ENCODE measurements at places on chromosomes 1 and 21. TPM values are rescaled to one million over a fixed set of nuclear protein-coding genes. Genes with fewer than 3 reads are reported as not detected.

Gene NBPF3
- polyA plus RNA-seq = 1.1 TPM

Gene GDAP2
- 2.0 TPM for polyA plus RNA-seq

Gene KRTAP11-1
- polyA plus RNA-seq = not detected

GRCh38 chr1:186680245-186681061, at the start of gene PTGS2:
PTGS2 (minus strand) TSS chr1:186680423; CDS start chr1:186680290, 133 bp downstream.
- no peaks in the 10 kb centered on the region for H3K27me3 ChIP-seq
- peak within 1 kb of the TSS; percentile 49 for H3K4me3 ChIP-seq
- no peaks in the 10 kb centered on the region for H3K36me3 ChIP-seq
- H3K4me1 ChIP-seq = no peaks in the 10 kb centered on the region

- DNase-seq = no peak
- H3K36me3 ChIP-seq = no peaks in the 10 kb centered on the region
- H3K27ac ChIP-seq = no peak overlapping the region
- H3K4me1 ChIP-seq = no peaks in the 10 kb centered on the region
Measured at GRCh38 chr1:99635664-99636063, 10.2 kb upstream of the PALMD start.

Gene CRYZ
- polyA plus RNA-seq = 38.3 TPM

Gene OPRD1
- polyA plus RNA-seq = 0.15 TPM

DNA sequence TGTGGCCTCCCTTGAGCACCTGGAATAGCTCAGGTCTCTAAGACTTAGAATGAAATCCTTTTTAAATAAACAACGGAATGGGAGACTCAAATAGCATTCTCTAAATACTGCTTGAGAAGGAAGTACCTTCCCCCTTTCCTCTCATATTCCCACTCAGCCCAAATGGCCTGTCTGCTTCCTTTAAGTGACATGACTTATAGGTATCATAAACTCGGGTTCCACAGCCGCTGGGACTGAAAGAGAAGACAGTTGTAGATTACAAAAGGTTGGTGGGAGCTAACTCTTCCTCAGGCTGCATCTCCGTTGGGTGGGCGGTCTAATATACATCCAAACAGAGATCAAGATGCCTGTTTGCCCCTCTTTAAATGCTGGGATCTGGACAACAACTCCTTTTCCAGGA, 1.2 kb upstream of the HMCN1 start:
- H3K4me1 ChIP-seq = peaks cover 5% of the 10 kb centered on the region
- H3K27ac ChIP-seq = no peak overlapping the region
- no peak for DNase-seq
- H3K4me3 ChIP-seq = no peak overlapping the region
- H3K27me3 ChIP-seq = no peaks in the 10 kb centered on the region

- H3K27ac ChIP-seq = no peak overlapping the region
- no peak for DNase-seq
- no peaks in the 10 kb centered on the region for H3K36me3 ChIP-seq
- no peaks in the 10 kb centered on the region for H3K27me3 ChIP-seq
Measured at GRCh38 chr1:206578068-206578977, 33.9 kb downstream of the EIF2D start.

DNA sequence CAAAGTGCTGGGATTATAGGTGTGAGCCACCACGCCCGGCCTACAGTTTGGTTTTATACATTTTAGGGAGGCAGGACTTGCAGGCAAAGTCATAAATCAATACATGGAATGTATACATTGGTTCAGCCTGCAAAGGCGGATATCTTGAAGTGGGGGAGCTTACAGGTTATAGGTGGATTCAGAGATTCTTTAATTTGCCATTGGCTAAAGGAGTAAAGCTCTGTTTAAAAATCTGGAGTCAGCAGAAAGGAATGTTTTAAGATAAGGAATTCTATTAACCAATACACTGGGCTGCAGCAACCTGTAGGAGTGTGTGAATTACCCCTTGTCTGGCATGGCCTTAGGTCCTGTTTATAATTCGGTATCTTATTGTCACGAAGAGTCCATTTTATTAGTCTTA, 57.6 kb downstream of the OPTC start:
- H3K36me3 ChIP-seq = no peaks in the 10 kb centered on the region
- no peaks in the 10 kb centered on the region for H3K27me3 ChIP-seq
- no peaks in the 10 kb centered on the region for H3K4me1 ChIP-seq
- H3K27ac ChIP-seq = no peak overlapping the region
- no peak overlapping the region for H3K4me3 ChIP-seq

DNA sequence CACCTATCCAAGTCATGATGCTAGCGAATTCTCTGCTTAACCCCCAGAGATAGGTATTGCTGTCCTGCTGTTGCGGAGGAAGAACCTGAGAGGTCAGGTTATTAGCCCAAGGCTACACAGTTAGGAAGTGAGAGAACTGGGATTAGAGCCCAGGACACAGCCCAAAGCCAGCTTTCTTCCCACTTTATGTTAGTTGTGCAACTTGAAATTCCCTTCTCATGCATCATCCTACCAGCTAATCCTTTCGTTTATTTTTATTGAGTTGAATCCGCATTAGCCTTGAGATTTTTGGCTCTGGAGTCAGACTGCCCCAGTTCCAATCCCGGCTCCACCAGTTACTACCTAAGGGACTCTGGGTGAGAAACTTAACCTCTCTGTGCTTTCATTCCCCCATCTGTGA, 65.4 kb downstream of the PLEKHA6 start:
- H3K36me3 ChIP-seq = no peaks in the 10 kb centered on the region
- no peak for DNase-seq
- no peak overlapping the region for H3K27ac ChIP-seq
- H3K4me3 ChIP-seq = no peak overlapping the region

DNA sequence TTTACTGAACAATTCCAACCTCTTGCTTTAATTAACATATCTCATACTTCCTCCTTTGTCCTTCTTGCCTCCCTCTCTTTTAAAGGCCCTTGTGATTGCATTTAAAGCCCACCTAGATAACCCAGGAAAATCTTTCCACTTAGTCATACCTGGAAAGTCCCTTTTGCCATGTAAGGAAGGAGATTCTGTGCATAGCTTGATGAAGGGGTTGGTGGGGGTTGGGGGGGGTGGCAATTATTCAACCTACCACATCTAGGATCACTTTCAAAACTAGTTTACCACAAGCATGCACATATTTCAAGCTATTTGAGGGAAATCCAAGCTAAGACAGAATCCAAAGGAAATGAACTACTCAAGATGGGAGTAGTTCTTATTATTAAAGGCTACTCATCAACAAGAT, 249.1 kb upstream of the PTBP2 start:
- DNase-seq = no peak
- H3K4me1 ChIP-seq = no peaks in the 10 kb centered on the region
- no peaks in the 10 kb centered on the region for H3K36me3 ChIP-seq
- no peak overlapping the region for H3K4me3 ChIP-seq
- no peak overlapping the region for H3K27ac ChIP-seq

DNA sequence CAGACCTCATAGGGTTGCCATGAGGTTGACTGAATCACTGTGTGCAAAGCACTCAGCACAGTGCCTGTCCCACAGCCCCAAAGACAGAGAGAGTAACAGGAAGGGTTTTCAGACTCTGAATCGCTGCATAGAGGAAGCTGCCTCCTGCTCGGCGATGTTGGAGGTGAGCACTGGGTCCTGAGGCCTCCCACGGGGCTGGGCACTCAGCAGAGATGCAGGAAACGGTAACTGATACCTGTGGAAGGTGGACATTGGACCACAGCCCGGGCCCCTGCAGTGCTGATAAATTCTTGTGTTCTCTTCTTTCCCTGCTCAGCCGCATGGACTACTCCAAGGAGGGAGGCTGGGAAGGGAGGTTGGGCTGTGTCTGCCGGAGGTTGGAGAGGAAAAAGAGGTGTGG, 389.7 kb downstream of the PTPRU start:
- no peaks in the 10 kb centered on the region for H3K27me3 ChIP-seq
- no peaks in the 10 kb centered on the region for H3K36me3 ChIP-seq
- no peak for DNase-seq
- H3K27ac ChIP-seq = no peak overlapping the region
- no peaks in the 10 kb centered on the region for H3K4me1 ChIP-seq
- no peak overlapping the region for H3K4me3 ChIP-seq

- H3K27ac ChIP-seq = no peak overlapping the region
- no peaks in the 10 kb centered on the region for H3K4me1 ChIP-seq
- H3K27me3 ChIP-seq = no peaks in the 10 kb centered on the region
- DNase-seq = no peak
Measured at GRCh38 chr1:220500372-220500771, 27.6 kb upstream of the MARK1 start.

Gene WARS2
- polyA plus RNA-seq = 3.6 TPM

Gene AJAP1
- polyA plus RNA-seq = 3.1 TPM

DNA sequence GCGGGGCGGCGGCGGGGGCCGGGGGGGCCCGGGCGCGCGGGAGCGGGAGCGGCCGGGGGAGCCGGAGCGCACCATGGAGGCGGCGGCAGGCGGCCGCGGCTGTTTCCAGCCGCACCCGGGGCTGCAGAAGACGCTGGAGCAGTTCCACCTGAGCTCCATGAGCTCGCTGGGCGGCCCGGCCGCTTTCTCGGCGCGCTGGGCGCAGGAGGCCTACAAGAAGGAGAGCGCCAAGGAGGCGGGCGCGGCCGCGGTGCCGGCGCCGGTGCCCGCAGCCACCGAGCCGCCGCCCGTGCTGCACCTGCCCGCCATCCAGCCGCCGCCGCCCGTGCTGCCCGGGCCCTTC, 546 bp downstream of the SKI start:
- DNase-seq = peak; percentile 25
- no peaks in the 10 kb centered on the region for H3K36me3 ChIP-seq
- H3K27ac ChIP-seq = peak overlapping the region; percentile 63

Gene CD5L
- polyA plus RNA-seq = not detected

- no peaks in the 10 kb centered on the region for H3K4me1 ChIP-seq
- no peaks in the 10 kb centered on the region for H3K27me3 ChIP-seq
- no peak overlapping the region for H3K4me3 ChIP-seq
- H3K36me3 ChIP-seq = no peaks in the 10 kb centered on the region
- no peak overlapping the region for H3K27ac ChIP-seq
Measured at GRCh38 chr1:84339503-84339902, 38.0 kb downstream of the SAMD13 start.

DNA sequence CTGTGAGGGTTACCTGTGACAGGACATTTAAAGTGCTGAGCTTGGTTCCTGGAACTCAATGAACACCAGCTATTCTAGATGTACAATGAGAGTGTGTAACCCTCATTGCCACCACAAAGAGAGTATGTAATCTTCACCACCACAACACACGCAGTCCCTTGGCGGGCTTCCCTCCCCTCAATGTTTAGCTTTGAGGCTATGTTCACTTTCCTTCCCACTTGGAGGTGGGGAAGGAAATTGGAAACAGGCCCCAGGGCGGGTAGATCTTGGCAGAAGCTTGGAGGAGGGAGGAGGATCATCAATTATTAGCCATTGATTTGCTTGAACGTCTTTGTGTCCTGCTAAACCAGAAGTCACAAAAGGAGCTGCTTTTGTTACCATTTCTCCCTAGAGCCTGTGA, 8.3 kb upstream of the COL16A1 start:
- DNase-seq = no peak
- no peak overlapping the region for H3K4me3 ChIP-seq
- H3K27me3 ChIP-seq = no peaks in the 10 kb centered on the region
- no peaks in the 10 kb centered on the region for H3K4me1 ChIP-seq
- H3K36me3 ChIP-seq = no peaks in the 10 kb centered on the region
- H3K27ac ChIP-seq = no peak overlapping the region

Gene LCE3D
- not detected for polyA plus RNA-seq

DNA sequence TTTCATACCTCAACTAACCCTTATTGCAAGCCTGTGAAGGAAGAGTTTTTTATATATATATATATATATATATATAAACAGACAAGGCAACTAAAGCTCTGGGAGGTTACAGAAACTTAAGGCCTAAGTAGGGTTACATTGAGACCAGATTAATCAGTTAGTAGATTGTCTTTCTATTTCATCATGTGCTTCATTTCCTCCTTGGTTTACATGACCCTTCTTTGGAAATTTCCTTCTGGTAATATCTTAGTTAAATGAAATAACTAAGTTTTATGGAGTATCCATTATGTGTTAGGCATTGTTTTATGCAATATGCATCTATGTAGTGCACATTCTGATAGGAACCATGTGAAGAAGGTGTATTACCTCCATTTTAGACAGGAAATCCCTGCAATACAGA, 112.7 kb downstream of the FGGY start:
- peaks cover 9% of the 10 kb centered on the region for H3K4me1 ChIP-seq
- H3K27ac ChIP-seq = no peak overlapping the region
- H3K4me3 ChIP-seq = no peak overlapping the region
- DNase-seq = no peak

DNA sequence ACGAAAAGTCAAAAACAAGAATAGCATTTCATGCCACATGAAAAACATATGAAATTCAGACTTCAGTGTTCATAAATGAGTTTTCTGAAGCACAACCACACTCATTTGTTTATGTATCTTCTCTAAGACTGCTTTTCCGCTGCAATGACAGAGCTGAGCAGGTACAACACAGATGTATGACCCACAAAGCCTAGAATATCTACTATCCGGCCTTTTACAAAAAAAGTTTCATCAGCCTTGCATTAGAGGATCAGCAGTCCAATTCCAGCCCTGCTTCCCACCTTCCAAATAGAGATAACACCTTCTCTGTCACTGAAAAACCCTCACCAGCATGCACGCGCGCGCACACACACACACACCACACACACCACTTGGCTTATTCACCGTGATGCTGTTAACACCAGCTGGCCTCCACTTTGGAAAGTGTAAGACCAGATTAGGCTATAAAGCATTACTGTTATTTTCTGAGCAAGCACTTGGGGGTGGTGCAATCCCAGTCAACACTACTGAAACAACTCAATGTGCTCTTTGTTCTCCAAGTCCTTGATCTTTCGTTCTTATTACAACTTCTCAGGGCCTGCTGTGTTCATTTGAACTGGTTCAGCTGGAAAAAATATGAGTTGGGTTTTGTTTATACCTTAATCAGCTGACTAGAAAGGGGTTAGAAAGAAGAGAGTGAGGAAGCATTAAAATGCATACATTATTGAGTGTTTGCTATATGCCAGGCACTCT, 90.0 kb downstream of the GLUL start:
- no peak overlapping the region for H3K4me3 ChIP-seq
- H3K27ac ChIP-seq = peak overlapping the region; percentile 16
- peak; percentile 36 for DNase-seq
- no peaks in the 10 kb centered on the region for H3K27me3 ChIP-seq

Gene ZYG11A
- not detected for polyA plus RNA-seq

DNA sequence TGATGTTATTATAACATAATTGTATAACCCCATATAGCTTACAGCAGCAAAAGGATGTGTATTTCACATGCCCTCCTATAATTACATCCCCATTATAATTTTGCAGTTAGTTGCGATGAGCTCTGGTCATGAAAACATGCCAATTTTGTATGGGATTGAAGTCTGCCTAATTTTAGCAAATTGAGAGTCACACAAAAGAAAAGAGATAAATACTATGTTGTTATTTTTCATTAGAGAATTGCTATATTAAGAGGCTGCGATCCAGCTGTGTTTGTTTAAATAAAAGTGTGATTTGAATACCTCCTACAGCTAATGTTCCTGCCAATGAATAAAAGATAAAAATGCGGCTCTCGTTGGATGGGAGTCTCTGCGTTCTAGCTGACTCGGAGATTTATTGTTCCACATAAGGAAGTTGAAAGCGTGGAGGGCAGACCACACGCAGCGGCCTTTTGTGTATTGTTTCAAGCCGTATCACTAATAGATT, 461.0 kb upstream of the NFIA start:
- no peaks in the 10 kb centered on the region for H3K27me3 ChIP-seq
- H3K4me3 ChIP-seq = no peak overlapping the region
- no peak for DNase-seq
- no peak overlapping the region for H3K27ac ChIP-seq

GRCh38 chr1:37553598-37553926, 531 bp downstream of the SNIP1 start:
- H3K36me3 ChIP-seq = no peaks in the 10 kb centered on the region
- peak overlapping the region; percentile 99 for H3K4me3 ChIP-seq
- no peaks in the 10 kb centered on the region for H3K27me3 ChIP-seq
- H3K4me1 ChIP-seq = peaks cover 7% of the 10 kb centered on the region
- no peak for DNase-seq

- H3K4me3 ChIP-seq = peak overlapping the region; percentile 94
- peak; percentile 61 for DNase-seq
- peak overlapping the region; percentile 91 for H3K27ac ChIP-seq
- H3K4me1 ChIP-seq = peaks cover 6% of the 10 kb centered on the region
Measured at GRCh38 chr1:37513795-37514349, 694 bp downstream of the MEAF6 start.

Gene PHLDA3
- polyA plus RNA-seq = 11.9 TPM

Gene TIE1
- polyA plus RNA-seq = 8.3 TPM
